ENCODE measurements at places on chromosomes 2 and 18.
A peak's percentile ranks its signal among the peaks of the same experiment; 100 is the strongest.

DNA sequence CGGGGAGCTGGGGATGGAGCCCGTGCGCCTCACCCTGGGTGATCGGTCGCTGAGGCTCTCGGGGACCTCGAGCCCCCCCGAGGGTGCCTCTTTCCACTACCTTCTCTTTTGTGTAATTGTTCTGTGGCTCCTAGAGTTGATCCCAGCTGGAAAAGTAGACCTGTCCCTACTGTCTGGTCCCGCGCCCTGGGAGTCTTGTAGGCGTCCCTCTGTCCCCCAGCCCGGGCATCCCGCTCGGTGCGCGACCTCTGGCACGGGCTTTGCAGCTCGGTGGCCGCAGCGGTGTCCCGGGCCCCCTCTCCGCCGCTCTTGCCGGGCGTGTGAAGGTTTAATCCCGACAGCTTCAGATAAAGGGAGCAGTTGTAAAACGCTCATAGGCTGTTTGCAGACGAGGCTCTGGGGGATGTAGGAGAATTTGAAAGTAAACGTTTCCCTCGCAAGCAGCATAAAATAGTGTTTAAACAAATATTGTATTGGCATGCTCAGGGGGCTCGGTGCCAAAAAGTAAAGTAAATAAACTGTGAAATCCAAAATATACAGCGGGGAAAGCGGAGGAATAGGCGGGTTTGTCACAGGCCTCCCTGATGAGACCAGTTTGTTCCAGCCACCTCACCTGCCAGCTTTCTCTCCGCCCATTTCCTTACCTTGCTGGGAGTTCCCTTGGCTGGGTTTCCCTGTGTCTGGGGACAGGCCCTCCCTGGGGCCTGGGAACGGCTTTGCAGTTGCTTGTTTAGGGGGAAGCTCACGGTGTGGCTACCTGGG, 1.9 kb downstream of the GLI2 start:
- no peak for DNase-seq

- DNase-seq: no peak
Measured at GRCh38 chr2:96386470-96386869, 50.9 kb downstream of the NCAPH start.

GRCh38 chr2:62156861-62157496, 38.9 kb upstream of the B3GNT2 start:
- no peak for DNase-seq

- DNase-seq: no peak
Measured at GRCh38 chr2:168032091-168032490, 215.3 kb downstream of the STK39 start.

DNA sequence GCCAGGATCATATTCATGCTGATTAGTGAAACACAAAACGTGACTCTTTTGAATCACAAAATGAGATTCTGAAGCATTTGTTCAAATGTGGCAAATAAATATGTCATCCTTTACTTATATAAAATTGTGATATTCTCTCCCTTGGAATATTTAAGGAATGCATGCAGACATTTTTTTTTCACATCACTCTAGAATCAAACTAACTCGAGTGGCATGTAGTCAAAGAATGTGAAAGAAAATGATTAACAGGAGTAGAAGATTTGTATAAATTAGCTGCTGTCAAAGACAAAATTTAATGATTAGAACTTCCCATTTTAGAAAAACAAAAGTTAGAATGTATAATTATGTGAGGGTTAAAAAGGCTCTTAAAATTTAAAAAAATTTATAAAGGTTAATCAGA, 721.0 kb upstream of the FAM98A start:
- no peak for DNase-seq

DNA sequence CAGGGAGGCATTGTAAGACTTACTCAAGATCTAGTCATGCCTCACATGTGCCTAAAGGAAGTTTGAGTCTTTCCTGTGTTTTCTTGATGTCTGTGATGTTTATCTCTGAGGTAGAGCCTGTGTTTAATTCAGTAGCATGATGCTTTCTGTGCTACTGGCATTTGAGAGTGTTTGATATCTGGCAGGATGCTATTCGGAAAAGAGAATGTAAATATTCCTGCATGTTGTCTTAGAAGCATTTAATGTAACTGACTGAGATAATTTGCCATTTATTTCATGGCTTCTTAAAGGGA, 58.8 kb downstream of the GREB1L start:
- no peak for DNase-seq

DNA sequence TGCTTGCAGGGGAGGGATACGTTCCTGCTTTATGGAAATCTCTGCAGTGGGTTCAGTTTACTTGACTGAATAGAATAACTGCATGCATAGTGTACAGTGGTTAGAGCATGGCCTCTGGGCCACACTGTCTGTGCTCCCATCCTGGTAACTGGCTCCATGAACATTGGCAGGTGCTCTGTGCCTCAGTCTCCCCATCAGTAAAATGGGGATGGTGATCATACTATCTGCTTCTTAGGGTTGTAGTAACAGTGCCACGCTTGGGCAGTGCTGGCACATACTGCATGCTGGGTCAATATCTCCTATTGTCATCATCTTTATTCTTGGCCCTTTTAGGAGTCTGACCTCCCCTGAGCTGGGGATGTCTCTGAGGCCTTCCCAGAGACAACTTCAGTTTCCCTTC, 117.3 kb downstream of the CTIF start:
- DNase-seq: no peak

GRCh38 chr2:120563616-120564015, 172.1 kb upstream of the GLI2 start:
- DNase-seq: no peak

- DNase-seq: no peak
Measured at GRCh38 chr2:179470992-179471391, 206.4 kb upstream of the SESTD1 start.

DNA sequence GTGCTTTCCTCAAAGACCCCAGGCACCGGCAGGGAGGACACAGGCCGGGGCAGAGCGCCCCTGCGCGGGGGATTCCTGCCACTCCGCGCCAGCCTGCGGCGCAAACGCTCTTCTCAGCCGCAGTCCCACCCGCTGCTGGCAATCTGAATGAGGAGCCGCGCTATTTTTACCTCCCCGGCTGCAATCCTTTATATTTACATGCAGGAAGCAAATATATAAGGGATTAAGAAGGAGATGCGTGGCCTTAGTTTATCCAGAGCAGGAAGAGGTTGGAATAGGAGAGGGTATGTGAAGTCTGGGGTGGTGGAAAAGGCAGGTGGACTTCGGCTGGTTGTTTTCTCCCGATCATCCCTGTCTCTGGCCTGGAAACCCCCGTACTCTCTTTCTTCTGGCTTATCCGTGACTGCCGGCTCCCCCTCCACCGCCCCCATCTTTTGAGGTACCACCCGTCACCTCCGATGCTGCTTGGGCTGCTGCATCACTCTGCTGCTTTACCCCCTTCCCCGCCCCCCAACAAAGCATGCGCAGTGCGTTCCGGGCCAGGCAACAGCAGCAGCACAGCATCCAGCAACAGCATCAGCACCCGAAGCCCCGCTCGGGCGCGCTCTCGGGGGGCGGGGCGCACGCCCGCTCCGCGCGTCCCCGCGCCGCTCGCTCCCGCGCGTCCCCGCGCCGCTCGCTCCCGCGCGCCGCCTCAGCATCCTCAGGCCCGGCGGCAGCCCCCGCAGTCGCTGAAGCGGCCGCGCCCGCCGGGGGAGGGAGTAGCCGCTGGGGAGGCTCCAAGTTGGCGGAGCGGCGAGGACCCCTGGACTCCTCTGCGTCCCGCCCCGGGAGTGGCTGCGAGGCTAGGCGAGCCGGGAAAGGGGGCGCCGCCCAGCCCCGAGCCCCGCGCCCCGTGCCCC, at the start of gene ADAM23:
ADAM23 (plus strand) TSS at position 700 of the 902 bp plus-strand sequence. CDS start 335 bp downstream, outside the sequence.
- peak; percentile 34 for DNase-seq

GRCh38 chr2:74767618-74768017, 66.3 kb upstream of the HK2 start:
- DNase-seq: no peak

- DNase-seq: no peak
Measured at GRCh38 chr2:110955556-110955955, 165.2 kb upstream of the BCL2L11 start.
